ENCODE measurements at places on chromosomes 4 and X.

DNA sequence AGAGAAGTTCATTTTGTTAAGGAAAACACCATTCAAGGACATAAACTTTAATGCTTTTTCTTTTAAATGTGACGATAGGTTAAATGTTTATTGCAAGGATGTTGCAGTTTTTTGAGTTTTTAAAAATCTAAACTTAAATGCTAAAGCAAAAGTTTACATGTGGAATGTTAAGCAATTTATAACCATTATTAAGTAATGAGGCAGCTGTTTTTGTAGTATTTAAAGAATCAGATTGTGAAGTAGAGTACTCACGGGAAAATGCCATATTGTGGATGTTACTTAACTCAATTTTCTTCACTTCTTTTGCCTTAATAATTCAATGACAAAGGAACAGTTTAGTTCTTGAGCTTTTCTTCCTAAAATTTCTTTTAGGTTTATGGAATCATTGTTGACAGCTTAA lies 43.5 kb downstream of the UBE2K start:
- no peak for DNase-seq

DNA sequence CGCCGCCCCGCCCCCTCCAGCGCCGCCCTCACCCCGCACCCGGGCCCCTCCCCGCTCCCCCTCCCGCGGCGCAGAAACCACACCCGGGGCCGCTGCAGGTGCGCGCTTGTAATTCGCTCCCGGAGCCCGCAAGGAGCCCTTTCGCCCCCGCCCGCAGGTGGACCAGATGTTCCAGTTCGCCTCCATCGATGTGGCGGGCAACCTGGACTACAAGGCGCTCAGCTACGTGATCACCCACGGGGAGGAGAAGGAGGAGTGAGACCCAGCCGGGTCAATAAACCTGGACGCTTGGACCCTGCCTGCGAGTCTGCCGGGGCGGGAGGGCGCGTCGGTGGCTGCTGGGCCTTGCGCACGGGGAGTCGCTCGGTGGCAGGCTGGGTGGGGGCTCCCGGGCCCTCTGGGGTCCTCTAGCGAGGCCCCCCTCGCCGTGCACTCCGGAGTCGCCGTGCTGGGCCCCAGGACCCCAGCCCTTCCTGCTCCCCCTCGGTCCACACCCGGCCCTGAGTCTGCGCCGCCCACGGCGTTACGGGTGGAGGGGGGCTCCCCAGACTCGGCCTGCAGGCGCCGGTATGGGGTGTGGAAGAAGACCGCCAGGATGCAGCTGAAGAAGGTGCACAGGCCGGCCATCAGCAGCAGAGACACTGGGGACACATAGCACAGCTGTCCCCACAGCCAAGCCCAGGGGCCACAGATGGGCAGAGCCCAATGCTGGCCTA lies 7.1 kb downstream of the SLC49A3 start:
- no peak for DNase-seq

- no peak for DNase-seq
These were observed 274.7 kb downstream of the CFAP299 start for GRCh38 chr4:80610199-80610598.

DNA sequence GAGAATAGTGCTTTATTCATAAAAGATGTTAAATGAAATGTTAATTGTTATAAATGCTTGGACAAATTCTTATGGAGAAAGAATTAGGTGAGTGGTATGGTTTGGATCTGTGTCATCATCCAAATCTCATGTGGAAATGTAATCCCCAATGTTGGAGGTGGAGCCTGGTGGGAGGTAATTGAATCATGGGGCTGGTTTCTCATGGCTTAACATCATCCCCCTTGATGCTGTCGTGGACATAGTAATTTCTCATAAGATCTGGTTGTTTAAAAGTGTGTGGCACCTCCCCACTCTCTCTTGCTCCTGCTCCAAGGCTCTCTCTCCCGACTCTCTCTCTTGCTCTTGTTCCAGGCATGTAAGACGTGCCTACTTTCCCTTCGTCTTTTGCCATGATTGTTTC lies 22.5 kb downstream of the GYPE start:
- DNase-seq: peak; percentile 4

- no peak for DNase-seq
These were observed 50.9 kb downstream of the COX18 start for GRCh38 chr4:73018595-73018994.

- no peak for DNase-seq
These were observed 62.9 kb downstream of the IQCM start for GRCh38 chr4:149752729-149753128.

DNA sequence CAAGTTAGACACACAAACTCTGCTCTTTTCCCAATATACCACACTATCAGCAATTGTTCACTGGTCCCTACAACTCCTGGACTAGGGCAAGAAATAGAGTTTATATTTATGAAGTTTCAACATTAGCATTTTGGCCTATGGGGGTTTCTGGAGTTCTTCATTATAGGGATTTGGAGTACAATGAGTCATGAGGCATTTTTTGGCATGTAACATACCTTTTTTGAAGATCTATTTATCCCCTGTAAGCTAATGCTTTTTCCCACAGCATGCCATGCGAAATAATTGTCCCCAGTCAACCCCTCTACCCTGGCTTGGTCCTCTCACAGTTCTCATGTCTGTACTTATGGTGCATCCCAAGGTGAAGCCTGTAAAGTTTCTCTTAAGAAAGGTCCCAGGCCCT lies 36.7 kb upstream of the EDA2R start:
- DNase-seq: no peak

DNA sequence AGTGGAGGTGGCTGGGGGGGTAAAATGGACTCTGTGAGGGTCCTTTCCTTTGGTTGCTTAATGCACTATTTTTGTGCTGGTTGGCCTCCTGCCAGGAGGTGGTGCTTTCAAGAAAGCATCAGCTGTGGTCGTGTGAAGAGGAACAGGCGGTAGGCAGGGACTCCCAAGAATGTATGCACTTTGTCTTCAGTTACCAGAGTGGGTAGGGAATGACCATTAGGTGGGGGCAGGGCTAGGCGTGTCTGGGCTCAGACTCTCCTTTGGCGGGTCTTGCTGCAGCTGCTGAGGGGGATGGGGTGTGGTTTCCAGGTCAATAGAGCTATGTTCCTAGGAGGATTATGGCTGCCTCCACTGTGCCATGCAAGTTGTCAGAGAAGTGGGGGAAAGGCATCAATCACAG lies 509.0 kb downstream of the PCDH19 start:
- no peak for DNase-seq

GRCh38 chr4:128601991-128602695 lies 207.4 kb upstream of the JADE1 start:
- DNase-seq: no peak

- no peak for DNase-seq
These were observed 118.8 kb upstream of the TENM3 start for GRCh38 chr4:182124359-182124758.

- no peak for DNase-seq
These were observed 14.1 kb upstream of the PYURF start for GRCh38 chr4:88537709-88538108.

GRCh38 chrX:24149351-24150050 lies at the start of gene ZFX:
ZFX (plus strand) TSS chrX:24149729; CDS start chrX:24172743, 23,014 bp downstream.
- peak; percentile 69 for DNase-seq

DNA sequence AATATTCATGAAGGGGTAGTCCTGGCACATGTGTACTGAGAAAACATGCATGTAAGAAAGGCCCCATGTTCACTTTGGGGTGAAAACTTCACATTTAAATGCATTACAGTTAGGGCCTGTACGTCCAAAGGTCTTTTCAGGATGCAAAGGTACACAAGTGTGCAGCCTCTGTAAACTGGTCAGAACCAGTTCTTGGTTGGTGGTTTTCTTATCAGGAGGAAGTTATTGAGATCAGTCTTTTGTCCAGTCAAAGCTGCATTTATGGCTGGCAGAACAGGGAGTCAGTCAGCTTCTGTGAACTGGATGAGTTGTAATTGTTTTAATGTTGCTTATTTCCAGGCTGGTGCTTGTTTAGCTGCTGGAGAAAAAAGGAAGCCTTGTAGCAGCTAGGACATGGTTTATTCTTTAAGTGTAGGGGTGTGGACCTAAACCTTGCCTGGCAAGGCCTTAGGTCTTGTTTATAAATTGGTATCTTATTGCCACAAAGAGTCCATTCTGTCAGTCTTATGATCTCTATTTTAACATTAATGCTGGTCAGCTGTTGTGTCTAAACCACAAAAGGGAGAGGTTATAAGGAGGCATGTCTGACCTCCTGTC lies 1906.6 kb upstream of the TENM3 start:
- peak; percentile 7 for DNase-seq

DNA sequence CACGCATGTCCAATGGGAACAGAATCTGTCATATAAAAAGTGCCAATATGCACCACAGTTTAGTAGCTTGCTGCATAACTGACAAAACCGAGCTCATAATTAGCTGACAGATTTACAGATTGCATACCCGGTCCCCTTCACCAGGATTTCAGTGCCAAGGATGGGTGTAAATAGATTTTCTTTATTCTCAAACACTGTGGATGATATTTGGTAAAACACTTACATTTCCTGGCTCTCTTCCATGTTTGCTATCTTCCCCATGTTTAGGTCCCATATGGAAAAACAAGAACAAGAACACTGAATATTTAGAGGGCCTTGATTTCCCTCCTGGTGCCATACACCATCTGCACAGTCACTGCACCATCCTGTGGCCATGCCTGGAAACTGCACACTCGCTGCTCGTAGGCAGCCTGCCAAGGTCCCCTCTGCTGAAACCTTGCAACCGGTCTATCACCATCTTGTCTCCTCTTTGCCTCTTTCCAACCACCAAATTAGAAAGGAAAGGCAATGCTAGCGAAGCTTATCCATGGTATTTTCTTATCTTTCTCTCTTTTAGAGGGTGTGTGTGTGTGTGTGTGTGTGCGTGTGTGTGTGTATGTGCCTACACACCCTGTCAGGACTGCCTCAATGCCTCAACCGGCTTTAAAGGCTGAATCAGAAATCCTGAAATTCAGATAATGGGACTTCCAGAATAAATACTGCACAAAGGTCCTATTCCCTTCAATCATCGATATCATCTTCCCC lies 124.2 kb upstream of the MBNL3 start:
- DNase-seq: peak; percentile 67

Measured in KBM-7 (cell line).